ENCODE measurements at places on chromosomes 6 and 20.

DNA sequence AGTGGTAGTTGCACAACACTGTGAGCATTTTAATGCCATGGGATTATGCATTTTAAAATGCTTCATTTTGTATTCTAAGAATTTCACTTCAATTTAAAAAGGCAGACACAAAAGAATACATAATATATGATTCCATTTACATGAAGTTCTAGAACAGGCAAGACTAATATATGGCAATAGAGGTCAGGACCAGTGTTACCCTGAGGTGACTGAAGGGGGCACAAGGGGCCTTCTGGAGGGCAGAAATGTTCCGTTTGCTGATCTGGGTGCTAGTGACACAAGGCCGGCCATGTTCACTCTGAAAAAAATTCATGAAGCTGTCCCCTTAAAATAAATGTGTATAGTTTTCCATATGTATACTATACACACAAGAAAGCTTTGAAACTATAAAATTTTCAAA lies 28.5 kb downstream of the TASP1 start:
- no peak for DNase-seq

DNA sequence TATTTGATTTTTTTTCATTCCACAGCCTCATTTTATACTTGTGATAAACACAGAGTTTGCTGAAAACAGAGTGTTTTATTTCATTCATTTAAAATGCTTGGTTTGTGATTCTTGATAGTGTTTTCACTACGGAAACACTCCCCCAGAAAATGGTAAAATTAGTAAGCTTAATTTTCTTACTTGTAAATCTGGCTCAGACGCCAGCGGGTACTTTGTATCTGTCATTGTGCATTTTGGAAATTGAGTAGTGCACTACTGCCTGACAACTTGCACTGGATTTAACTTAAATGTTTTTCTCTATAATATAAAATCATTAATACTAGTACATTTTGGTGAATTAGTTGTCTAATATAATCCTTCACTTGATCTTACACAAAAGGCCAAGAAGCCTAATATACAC lies 37.0 kb upstream of the HINT3 start:
- DNase-seq, result no peak

DNA sequence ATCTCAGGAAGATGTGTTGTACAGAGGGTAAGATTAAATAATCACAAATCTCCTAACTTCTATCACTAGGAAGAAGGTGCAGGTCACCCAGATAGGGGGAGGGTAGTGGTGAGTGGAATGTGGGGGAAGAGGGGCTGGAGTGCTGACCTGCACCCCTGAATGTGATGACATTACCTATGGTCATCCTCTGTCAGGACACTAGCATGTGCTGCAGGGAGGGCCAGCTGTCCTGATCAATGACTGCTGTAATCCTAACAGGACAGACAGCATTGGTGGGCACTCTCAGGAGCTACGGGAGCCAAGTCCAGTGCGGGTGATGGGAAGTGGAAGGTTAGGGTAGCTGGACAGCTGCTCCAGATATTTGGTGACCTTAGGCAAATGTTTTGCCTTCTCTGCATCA lies 45.2 kb upstream of the CST5 start:
- DNase-seq, result no peak

GRCh38 chr20:10626896-10627295 lies 46.9 kb downstream of the JAG1 start:
- no peak for DNase-seq

- no peak for DNase-seq
Observed at GRCh38 chr6:37539171-37540028, 39.7 kb upstream of the CCDC167 start.

- DNase-seq, result no peak
Observed at GRCh38 chr6:134937426-134937825, 12.5 kb downstream of the ALDH8A1 start.

GRCh38 chr20:8305449-8305978 lies 173.4 kb downstream of the PLCB1 start:
- DNase-seq, result no peak

DNA sequence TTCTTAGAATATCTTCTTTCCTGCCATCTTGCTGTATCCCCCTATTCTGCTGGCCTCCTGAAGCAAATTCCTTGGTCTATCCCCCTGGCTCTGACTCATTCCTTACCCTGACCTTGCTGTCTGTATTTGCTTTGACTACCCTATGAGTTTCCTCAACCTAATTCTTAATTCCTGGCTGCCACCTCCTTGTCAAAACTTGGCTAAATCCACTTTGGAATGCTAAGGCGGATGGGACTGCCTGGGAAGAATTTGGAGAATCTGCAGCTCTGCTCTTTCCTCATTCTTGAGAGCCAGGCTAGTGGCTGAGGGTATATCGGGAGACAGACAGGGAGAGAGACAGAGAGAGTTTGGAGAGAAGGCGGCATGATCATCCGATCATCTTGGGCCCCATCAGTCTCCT lies 24.4 kb downstream of the CAP2 start:
- peak; percentile 77 for DNase-seq

GRCh38 chr6:91573826-91574416 lies 987.0 kb upstream of the MAP3K7 start:
- no peak for DNase-seq

DNA sequence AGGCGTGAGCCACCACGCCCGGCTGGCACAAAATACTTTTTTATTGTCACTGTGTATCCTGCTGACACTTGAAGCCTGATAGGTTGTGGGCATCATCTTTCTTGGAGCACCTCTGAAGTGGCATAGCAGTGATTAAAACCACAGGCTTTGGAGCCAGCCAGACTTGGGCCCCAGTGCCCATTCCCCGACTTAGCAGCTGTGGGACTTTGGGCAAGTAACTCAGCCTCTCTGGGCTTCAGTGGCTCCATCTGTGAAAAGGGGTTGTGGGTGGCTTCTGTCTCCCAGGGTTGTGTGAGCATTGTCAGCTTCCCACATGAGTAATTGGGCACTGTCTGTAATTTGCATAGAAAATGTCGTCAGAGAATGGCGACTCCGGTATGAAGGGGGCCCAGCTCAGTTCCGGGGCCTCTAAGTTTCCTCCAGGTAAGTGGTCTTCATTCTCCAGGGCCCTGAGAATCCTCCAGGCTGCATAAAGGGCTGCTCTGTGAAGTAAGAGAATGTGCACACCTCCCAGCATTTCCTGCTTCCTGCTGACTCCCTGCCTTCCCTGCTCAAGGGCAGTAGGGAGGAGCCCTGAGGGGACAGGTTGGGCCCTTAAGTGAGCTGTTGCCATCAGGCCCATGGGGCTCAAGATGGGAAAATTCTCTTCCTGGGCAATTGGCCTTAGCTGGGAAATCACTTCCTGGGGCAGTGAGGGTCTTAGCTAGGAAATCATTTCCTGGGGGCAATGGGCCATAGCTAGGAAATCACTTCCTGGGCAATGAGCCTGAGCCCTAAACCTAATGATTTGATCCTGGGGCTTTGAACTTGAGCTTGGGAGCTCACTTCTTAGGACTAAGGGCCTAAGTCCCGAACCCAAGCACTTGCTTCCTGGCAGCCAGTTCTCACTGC lies 27.2 kb downstream of the ARHGAP40 start:
- DNase-seq, result no peak

GRCh38 chr20:31485450-31486339 lies 10.6 kb downstream of the REM1 start:
- DNase-seq, result no peak

DNA sequence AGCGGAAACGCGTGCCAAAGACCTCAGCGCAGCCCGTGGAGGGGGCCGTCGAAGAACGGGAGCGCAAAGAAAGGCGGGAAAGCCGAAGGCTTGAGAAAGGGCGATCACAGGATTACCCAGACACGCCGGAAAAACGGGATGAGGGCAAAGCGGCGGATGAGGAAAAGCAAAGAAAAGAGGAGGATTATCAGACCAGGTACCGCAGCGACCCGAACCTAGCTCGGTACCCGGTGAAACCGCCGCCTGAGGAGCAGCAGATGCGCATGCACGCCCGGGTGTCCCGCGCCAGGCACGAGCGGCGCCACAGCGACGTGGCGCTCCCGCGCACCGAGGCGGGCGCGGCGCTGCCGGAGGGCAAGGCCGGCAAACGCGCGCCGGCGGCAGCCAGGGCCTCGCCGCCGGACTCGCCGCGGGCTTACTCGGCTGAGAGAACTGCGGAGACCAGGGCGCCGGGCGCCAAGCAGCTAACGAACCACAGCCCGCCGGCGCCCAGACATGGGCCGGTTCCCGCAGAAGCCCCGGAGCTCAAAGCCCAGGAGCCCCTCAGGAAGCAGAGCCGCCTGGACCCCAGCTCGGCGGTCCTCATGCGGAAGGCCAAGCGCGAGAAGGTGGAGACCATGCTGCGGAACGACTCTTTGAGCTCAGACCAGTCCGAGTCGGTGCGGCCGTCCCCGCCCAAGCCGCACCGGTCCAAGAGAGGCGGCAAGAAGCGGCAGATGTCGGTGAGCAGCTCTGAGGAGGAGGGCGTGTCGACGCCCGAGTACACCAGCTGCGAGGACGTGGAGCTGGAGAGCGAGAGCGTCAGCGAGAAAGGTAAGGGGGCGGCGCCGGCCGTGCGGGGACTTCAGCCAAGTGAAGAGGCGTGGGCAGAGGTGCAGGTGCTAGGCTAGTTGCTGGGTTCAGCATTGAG lies 296.2 kb downstream of the RIMS1 start:
- DNase-seq, result no peak
